Spinal cord (tissue), 10 donors: ENCODE measurements at places on chromosomes 1 and 21.

DNA sequence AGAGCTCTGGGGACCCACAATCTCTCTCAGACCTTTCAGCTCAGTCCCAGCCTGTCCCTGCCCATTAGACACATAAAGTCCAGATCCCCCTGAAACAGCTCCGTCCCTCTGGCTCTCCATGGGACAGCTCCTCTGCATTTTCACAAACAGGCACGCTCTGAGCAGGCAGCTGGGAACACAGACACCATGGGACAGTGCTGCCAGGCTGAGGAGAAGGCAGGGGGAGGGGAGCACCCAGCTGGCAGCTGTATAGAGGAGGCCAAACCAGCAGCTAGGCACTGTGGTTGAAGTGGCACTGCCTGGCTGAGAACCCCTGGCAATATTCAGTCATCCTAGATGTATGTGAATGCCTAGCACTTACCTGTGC is 2.0 kb downstream of the TMEM63A start:
- no peak for DNase-seq

- DNase-seq: no peak
Measured at GRCh38 chr1:198677871-198678270, 39.0 kb downstream of the PTPRC start.

- no peak for DNase-seq
Measured at GRCh38 chr1:35885961-35886558, 3.1 kb downstream of the AGO1 start.

DNA sequence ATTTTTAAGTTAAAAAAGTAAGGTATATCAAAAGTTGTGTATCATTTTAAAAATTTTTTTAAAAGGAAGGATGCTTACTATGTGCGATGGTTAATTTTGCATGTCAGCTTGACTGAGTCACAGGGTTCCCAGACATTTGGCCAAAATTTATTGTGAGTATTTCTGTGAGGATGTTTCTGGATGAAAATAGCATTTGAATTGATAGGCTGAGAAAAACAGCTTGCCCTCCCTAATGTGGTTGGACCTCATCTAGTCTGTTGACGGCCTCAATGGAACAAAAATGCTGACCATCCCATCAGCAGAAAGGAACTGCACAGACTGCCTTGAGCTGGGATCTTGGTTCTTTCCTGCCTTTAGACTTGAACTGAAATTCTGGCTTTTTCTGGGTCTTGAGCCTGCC is 724.5 kb downstream of the NCAM2 start:
- DNase-seq: no peak

DNA sequence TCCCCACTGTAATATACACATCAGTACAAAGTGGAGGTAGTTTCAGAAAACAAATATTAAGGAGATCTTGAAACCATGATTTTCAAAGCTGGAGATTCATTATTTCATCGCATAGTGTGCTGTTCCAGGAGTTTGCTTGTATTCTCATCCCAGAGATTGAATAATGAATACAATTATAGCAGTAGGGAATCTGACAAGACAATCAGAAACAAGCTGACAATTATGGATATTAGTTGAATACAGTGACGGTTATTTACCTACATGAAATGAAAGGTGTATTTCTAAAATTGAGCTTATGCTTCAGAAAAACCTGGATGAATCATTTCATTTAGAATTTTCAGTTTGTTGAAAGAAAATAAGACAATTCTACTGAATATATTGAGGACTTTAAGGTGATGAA is 2119.0 kb downstream of the MRPL39 start:
- peak; percentile 85 for DNase-seq

- no peak for DNase-seq
Measured at GRCh38 chr1:52880206-52880605, 37.6 kb downstream of the ZYG11A start.

GRCh38 chr1:44985747-44986359 is 542 bp downstream of the EIF2B3 start:
- DNase-seq: no peak

DNA sequence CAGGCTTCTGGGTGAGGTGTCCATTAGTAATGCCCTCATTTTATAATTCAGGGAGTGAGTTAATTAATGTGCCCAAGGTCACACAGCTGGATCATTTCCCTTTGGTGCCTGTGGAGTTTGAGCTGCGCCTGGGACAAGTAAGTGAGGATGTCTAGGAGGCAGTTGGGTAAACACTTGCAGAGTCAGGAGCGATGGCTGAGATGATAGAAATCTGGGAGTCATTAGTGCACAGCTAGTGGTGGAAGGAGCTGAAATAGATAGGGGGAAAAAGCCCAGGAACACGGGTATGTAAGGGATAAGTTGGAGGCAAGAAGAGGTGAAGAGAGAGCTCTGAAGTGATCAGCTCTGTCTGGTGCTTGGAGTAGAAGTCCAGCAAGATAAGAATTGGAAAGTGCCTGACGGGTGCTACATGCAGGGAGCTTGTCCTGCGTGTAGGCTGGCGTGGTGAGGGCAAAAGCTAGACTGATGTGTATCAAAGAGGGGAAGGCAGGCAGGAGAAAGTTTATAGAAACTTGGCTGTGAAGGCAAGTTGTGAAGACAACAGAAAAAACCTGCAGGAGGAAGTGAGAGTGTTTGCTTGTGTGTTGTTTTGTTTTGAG is 1.7 kb upstream of the SCAF4 start:
- no peak for DNase-seq

GRCh38 chr1:243623841-243624240 is 226.2 kb downstream of the AKT3 start:
- no peak for DNase-seq

DNA sequence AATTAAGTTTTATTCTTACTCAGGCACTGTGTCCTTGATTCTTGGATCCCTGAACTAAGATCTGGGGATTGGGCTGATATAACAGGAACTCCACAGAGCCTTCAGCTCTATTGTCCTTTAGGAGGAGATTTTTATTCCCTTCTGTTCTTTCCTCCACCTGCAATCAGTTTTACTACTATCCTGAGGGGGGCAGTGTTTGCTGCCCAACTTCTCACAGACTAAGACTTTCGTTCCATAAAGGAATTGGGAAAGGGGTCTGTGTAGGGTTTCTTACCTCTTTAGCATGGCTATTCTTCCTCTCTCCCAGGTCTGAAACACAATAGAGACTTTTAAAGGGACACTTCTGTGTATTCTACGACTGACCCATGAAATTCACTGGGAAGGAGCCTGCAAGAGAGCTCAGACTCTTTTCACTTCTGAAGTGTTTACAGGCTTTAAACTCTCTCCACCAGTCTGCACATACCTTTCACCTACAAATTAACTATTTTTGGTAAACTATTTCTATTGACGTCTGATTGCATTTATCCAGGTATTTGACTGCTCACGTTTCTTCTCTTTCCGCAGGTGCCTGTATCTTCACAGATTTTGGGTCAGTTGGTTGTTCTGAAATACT is 103.3 kb upstream of the DEPDC1 start:
- DNase-seq: no peak

GRCh38 chr1:6106977-6107376 is 61.3 kb downstream of the KCNAB2 start:
- DNase-seq: no peak

GRCh38 chr1:99956755-99957154 is 13.0 kb upstream of the SLC35A3 start:
- DNase-seq: no peak

DNA sequence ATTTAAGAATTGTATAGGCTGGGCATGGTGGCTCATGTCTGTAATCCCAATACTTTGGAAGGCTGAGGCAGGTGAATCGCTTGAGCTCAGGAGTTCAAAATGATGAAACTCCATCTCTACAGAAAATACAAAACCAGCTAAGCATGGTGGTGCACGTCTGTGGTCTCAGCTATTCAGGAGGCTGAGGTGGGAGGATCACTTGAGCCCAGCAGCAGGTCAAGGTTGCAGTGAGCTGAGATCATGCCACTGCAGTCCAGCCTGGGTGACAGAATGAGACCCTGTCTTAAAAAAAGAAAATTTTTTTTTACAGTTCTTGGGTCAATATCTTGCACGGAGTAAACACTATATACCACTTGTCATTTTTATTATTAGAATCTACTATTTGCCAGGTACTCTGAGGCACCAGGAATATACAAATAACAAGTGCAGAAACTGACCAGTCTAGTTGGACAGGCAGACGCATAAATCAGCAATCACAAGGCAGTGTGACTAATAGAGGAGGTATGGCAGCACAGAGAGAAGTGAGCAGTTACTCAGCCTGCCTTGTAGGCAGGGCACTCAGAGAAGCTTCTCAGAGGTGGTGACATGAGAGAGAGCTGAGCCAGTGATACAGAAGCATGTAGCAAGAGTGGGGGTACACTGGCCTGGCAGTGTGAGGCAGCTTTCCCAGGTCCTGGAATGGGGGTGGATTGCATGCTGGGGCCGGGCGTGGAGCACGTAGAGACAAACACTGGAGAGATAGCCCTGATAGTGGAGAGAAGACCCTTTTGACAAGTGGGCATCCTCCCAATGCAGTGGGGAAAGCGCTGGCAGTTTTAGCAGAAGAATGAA is 8.0 kb downstream of the PHLDA3 start:
- DNase-seq: no peak

DNA sequence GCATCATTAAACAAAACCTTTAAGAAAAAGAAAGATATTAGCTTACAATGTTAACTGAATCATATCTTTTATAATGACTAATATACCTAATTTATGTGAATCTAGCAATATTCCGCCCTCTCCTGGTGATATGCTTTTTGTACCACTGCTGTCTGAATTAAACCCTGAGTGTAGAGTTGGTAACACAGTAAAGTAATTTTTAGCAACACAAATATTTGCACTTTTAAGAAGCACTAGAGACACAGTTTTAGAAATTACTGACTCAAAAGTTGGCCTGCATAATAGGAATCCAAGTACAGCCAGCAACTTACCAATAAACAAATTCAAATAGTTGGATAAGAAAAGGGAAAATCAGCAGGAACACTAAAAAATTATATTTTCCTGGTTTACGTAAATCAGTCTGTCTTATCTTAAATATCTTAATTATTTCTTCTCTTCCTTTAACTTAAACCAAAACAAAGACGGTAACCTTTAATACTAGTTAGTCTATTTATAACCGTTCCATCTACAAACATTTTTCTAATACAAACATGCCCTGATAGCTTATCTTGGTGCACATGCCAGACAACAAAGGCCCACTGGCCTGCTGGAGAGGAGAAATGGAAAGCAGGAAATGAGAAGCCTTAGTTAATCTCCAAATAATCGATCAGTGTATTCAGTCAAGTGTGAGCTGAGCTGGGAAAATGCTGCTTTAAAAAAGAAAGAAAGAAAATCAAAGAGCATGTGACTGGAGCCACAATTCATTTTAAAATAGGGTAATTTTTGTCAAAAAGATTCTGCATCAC is 246.0 kb downstream of the RERE start:
- DNase-seq: peak; percentile 43

DNA sequence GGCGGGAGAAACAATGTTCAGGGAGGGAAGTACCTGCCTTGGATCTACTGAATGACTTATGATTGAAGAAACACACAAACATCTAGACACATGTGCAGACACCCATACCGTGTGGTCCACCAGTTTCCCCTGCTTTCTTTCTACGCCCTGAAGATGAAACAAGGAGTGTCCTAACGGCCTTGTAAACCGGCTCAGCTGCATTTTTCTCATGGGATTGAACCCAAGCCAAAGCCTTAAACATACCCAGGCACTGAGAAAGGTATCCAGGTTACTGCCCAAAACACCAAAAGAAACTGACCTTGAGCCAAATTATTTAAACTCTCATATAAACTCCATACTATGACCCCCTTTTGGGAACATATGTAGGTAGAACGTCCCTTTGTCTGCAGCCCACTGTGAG is 630.0 kb upstream of the RGS18 start:
- DNase-seq: no peak

- DNase-seq: no peak
Measured at GRCh38 chr1:37430103-37430985, 44.0 kb upstream of the ZC3H12A start.

GRCh38 chr21:38511198-38511597 is 12.9 kb upstream of the ERG start:
- no peak for DNase-seq

- DNase-seq: no peak
Measured at GRCh38 chr1:205229916-205230700, 2.4 kb downstream of the TMCC2 start.

GRCh38 chr1:231590453-231591198 is 36.0 kb upstream of the DISC1 start:
- DNase-seq: peak; percentile 87

GRCh38 chr1:105872817-105873216 is 1183.7 kb upstream of the PRMT6 start:
- DNase-seq: no peak

GRCh38 chr1:236657398-236657797 is 28.9 kb upstream of the ACTN2 start:
- no peak for DNase-seq

GRCh38 chr1:184210862-184211261 is 159.3 kb downstream of the TSEN15 start:
- no peak for DNase-seq

DNA sequence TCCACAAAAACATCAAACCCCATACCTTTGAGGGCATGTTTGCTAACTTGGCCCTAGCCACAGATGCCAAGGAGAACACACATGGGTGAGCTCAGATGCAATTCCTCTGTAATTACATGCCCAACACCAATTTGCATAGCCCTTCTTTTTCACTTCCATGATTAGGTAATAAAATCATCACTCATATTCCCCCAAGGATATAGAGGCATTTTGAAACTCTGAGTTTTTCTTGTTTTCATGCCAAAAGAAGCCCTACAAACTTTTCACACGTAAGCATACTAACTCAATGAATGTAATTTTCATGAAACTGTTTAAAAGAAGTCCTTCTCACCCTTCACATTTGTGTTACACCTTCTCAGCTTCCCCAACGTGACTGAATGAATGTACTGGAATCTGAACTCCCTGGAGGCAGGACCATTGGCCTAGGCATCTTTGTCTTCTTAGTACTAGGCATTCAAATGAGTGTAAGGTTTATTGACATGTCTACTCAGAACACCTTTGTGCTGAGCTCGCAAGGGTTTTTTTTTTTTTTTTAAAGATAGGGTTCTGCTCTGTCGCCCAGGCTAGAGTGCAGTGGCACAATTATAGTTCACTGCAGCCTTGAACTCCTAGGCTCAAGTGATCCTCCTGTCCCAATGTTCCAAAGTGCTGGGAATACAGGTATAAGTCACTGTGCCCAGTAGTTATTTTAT is 31.0 kb downstream of the FBXO42 start:
- DNase-seq: peak; percentile 6

DNA sequence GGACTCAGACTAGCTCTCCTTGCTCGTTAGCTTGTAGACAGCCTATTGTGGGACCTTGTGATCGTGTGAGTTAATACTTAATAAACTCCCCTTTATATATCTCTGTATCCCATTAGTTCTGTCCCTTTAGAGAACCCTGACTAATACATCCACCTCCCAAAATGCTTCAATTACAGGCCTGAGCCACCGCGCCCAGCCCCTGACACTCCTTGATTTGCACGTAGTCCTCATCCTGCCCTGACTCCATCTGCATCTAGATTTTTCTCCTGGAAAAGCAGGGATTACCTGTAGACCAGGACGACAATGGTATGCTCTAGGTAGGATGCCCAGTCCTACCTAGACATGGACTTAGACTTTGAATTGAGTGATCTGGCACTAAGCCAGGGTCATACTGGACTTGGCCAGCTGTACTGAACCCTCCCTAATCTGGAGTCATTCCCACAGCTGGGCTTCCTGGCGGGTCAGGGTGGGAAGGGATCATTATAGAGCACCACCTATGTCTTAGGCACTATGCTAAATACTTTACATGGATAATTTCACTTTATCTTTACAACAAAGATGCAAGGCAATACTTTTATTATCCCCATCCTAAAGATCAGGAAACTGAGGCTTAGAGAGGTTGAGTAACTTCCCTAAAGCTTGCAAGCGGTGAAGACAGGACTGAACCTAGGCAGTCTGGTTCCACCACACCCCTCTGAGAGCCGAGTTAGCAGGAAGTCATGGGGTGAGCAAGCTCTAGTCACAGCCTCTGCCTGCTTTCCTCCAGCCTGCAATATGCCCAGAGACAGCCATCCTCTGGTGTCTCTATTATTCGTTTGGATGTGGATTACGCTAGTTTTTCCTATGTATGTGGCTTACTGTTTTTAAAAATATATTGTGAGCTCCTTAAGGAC is 89.4 kb downstream of the DTL start:
- DNase-seq: no peak
